ENCODE measurements at places on chromosomes 5 and 9.

DNA sequence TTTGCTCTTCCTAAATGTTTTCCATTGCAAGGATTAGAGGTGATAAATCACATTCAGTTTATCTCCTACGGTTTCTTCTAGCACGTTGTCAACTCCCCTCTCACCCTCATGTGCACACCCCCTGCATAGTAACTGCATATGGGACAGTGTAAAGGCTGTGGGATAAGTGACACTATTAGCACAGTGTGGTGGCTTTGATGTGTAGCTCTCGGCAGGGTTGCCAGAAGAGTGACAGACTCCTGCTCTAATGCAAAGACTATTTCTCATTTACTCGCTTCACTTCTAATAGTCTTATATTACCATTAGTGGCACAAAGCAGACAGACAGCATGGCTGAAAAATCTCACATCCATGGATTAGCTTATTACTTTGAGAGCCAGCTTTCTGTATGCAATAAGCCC is 454.6 kb downstream of the CETN3 start:
- no peak for DNase-seq

DNA sequence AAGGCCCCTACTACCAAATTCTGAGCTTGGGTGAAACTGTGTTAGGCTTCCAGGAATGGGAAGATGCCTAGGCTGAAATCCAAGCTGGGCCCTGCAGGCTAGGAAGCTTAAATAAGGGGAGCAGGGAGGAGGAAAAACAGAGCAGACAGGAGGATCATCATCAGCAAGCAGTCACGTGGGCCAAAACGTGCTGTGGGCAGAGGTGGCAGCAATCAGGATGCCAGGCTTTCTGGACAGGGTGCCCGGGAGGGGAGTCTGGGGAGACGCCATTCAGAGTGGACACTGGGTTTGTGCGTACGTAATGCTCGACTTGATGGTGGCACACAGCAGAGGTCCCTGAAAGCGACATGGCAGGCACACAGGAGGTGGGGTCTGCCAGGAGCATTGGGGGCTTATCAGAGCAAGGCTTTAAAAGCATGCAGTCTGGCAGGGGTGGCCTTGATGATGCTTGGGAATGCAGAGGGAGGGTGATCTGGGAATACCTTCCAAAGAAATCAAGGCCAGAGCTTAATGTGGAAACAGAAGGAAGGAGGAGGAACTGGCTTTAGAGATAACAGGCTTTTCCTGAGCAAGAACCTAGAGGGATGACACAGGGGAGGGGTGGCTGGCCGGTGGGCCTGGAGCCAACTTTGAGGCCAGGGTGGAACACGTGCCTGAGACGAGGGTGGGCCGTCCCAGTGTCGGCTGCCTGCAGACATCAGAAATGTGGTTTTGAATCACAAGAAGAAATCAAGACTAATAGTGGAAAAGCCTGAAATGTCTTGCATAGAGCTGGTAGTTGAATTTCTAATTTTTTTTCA is 212.5 kb downstream of the GADD45G start:
- no peak for DNase-seq

DNA sequence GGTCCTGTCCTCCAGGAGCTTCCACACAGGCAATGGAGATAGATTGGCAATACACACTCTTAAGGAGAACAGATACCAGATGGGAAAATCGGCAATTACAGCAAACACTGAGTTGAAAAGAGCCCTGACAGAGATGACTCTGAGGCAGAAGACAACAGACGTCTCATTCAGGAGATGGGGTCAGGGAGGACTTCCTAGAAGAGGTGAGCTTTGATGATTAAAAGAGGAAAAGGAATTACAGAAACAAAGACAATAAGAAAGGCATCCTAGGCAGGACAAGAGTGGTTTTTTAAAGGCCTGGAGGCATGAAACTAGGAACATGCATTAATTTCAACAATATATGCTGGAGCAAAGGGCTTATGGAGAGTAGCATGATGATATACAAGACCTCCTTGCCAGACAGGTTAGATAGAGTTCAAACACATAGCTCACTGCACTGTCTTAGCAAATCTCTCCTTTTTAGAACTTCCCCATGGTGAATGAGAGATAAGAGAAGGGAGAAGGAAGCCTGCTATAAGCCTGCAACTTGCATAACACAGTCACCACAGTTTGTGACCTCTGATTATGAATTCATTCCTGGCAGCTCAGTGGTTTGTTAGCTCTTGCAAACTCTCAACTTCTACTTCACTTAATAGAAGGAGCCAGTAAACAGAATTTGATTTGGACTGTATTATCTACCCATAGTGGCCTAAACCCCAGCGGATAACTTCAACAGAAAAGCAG is 48.5 kb downstream of the SIL1 start:
- DNase-seq, result no peak

DNA sequence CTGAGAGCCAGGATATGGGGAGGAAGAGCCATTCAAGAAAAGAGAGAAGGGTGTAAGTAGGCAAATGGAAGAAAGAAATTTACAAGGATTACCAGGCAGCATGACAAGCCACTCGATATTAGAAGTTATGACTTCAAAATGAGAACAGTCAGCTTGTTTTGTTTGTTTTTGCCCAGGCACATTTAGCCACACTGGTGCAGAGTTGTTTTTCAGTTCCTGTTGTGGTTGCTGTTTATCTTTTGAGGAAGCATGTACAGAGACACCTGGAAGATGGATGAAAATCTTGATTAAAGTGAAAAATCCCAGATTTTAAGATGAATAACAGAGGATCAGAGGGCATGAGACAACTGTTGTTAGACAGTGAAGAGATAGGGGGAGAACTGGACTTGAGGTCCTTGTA is 199.1 kb downstream of the MTRR start:
- no peak for DNase-seq

DNA sequence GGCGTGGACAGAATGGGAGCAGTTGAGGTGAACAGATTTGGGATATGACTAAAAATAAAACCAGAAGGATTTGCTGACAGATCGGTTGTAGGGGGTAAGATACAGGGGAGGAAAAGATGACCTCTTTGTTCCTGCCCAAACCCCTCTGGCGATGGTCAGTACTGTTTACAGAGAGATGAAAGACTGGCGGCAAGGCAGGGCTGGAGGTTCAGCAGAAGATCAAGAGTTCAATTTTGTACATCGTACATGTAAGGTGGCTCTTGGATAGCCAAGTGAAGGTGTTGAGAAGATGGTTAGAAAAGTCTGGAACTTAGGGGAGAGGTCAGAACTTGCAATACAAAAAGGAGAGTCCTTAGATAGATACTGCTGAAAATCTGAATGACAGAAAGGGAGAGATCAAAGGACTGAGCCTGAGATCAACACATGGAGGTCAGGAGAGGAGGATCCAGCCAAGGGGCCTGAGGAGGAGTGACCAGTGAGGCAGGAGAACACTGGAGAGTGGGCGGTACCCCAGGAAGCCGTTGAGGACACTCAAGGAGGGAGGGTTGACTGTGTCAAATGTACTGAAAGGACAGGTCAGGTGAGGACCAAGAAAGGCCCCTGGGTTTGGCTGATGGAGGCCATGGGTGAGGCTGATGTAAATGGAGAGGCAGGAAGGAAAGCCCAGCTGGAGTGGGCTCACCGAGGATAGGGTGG is 7.1 kb downstream of the IL4 start:
- no peak for DNase-seq

- no peak for DNase-seq
Observed at GRCh38 chr9:23823986-23824829, 1.8 kb downstream of the ELAVL2 start.

GRCh38 chr9:129473523-129474244 is 147.2 kb downstream of the C9orf50 start:
- DNase-seq, result no peak

DNA sequence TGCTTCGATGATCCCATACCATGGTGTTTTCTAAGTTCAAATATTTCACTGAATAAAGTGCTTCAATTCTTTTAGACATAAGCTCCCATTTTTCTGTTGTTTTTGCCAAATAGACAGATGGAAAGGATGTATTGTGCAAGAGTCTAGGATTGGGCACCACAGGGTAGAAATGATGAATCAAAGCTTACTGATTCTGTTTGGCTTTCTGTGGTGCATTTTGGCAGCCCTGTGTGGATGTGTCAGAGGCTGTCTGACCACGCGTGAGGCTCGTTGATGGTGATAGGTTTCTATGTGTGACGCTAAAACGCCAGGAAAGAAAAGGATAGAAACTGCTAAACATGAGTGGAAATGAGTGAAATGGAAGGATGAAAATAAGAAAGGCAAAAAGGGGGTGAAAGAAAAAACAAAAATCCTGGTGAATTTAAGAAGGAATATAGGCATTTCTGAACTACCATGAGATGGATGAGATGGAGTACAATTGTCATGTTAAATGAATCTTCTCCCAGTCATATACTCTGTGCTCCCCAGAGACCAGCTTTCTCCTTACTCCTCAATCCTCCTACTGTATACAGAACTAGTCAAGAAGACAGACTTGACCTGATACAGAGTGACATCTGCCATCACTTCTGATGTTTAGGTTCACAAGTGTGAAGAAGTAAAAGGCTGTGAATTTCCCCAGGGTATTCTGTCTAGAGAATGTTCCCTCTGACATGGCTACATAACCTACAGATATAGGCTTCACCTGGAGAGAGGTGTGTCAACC is 54.4 kb downstream of the ANKH start:
- DNase-seq, result peak; percentile 86

GRCh38 chr9:114207034-114207810 is 51.9 kb downstream of the COL27A1 start:
- peak; percentile 39 for DNase-seq

- DNase-seq, result no peak
Observed at GRCh38 chr5:86918246-86918645, 300.5 kb downstream of the COX7C start.

- DNase-seq, result peak; percentile 98
Observed at GRCh38 chr5:177546258-177546741, 8.1 kb downstream of the FAM193B start.

GRCh38 chr5:161637591-161637990 is 47.9 kb upstream of the GABRA6 start:
- no peak for DNase-seq

GRCh38 chr5:9283473-9283872 is 262.4 kb downstream of the SEMA5A start:
- no peak for DNase-seq

DNA sequence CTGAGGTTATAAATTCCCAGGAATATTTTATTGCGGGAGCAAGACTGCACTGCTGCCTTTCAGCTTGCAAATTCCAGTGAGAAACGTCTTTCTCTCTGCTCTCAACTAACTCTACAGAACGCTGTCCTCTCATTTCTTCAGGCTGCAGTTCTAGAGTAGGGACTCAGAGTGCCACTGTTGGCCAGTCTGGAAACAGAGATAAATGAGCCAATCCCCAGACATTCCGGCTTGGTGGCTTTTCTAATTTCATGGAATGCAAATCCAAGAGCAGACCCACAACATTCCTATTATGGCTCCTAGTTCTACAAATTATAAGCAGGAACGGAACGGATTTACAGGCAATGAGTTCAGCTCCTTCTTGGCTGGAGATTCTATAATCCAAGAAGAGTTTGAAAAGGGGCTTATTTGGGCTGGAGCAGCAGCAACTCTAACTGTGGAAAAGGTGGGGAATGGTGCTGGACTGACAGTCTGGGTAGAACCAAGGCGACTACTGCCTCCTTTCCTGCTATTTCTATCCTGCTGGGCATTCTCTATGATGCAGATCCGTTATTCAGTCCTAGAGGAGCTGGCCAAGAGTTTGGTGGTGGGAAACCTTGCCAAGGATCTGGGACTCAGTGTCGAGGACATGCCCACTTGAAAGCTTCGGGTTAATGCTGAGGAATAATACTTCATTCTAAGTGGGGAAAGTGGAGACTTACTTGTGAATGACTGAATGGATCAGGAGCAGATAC is 9.3 kb downstream of the PCDHGA12 start:
- peak; percentile 69 for DNase-seq

GRCh38 chr5:139733698-139734538 is 61.7 kb upstream of the PSD2 start:
- no peak for DNase-seq

DNA sequence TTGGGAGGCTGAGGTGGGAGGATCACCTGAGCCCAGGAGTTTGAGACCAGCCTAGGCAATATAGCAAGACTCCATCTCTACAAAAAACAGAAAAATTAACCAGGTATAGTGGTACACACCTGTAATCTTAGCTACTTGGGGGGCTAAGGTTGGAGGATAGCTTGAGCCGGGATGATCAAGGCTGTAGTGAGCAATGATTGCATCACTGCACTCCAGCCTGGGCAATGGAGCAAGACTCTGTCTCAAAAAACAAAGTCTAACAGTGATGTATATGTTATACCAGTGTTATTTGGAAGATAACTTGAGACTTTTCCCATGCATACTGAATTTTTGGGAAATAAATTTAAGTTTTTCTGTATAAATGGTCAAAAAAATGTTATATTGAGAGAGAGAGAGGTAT is 146.3 kb downstream of the ZCCHC7 start:
- DNase-seq, result no peak

- no peak for DNase-seq
Observed at GRCh38 chr5:208449-209114, 9.4 kb downstream of the CCDC127 start.

DNA sequence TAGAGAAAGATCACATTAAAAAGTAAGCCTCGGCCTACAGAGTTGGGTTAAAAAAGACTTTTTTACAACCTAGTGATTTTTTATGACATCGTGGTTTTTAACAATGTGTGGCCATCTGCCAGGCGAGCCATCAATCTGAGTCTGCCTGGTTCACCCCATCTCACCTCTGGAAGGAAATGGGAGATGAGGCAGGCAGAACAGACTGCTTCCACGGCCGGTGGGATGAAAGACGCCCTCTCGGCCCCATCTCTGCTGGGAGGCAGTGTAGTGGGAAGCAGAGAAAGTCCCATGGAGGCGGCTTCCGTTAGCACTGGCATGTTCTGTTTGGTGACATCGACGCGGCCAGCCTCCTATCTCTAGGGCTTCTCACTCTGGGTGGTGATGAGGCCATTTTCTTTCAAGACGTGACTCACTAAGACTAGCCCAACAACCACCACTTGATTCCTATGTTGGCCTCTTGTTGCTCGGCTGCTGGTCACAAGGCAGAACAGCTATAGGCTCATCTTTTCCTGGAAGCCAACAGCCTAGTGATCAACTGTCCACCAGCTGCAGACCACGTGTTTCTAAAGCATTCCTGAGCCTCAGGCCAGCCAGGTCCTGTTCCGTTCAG is 132.4 kb upstream of the OTULINL start:
- DNase-seq, result peak; percentile 94

GRCh38 chr5:150627731-150628545 is 12.5 kb upstream of the SYNPO start:
- DNase-seq, result peak; percentile 50

DNA sequence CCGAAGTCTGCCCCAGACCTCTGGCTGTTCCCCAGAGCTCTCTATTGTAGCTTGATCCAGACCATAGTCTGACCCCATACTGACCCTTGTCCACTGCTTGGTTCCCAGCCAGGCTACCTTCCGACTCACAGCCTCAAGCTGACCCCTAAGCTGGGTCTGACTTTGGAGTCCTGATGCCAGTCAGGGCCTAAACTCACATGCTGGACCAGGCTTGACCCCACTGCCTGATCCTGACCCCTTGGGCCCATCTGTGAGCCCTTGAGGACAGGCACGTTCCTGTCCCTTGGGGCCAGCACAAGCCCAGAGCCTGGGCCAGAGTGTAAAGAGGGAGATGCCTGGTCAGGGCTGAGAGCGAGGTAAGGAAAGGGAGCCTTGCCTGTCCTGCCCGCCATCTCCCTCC is 32.7 kb upstream of the ENHO start:
- no peak for DNase-seq

- DNase-seq, result no peak
Observed at GRCh38 chr9:120950421-120951388, 24.1 kb upstream of the TRAF1 start.
